Stimulated activated CD4-positive, alpha-beta T cell treated with anti-CD3 and anti-CD28 coated beads, Interleukin-1b, Interleukin-23, amount 100 ng/mL, for 24 hours (primary cell): ENCODE measurements at places on chromosomes 12 and 14.

DNA sequence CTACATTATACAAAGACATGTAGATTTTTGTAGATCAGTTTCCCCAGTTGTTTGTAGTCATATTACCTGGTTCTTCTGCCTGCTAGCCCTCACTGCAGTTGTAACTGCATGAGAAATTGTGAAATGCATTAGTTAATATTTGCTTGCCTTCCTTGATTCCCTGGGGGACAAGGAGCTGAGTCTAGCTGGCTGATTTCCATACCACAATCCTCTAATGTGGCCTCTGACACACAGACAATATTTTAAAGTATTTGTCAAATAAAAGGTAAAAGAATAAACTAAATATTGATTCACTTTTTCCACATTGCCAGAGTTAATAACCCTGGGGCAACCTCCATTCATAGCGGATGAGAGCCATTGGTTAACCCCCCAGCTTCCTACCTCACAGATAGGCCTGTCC is 128.8 kb upstream of the TMEM132C start:
- DNase-seq, result no peak

DNA sequence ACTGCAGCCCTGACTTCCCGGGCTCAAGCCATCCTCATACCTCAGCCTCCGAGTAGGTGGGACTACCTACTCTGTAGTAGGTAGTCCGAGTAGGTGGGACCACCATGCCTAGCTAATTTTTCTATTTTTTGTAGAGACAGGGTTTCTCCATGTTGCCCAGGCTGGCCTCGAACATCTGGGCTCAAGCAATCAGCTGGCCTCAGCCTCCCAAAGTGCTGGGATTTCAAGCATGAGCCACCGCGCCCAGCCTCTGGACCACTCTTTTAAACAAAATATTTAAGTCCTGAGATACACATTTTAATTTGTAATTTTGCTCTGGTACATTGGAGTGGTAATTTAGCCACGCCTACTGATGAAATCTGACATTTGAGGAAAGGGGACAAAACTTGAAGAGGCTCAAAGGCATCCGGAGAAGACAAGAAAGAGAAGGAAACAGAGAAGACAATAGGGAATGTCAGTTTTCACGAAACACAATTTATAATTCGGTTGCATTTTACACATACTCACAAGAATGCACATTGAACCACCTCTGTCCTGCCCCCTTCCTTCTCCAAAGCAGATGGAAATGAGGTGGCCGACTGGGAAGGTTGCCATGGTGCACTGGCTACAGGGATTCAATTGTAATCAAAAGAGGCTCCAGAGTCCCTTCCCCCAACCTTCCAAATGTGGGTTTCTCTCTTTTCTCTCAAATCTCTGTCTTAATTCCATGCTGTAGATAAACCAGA is 9.7 kb upstream of the TUBA1A start:
- no peak for DNase-seq

GRCh38 chr14:99258876-99259726 is 12.9 kb downstream of the BCL11B start:
- DNase-seq, result no peak

GRCh38 chr12:41514907-41515306 is 326.8 kb downstream of the PDZRN4 start:
- no peak for DNase-seq

- DNase-seq, result no peak
Measured at GRCh38 chr12:71567537-71567936, 96.1 kb downstream of the ZFC3H1 start.

DNA sequence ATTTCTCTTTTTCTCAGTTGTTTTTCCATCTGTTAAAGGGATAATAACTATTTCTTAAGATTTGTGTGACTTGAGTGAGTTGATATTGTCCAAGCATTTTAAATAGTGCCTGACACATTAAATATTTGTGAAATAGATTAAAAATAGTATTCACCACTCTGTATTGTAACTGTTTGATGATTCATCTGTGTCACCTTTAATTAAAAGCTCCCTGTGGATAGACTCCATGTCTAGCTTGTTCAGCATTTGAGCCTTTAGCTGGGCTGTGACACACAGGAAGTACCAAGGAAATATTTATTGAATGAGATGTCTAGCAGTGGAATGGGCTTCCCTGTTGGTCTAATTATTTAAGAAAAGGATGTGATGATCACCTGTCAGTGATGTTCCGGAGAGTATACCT is 1.8 kb upstream of the GLIPR1L2 start:
- DNase-seq, result no peak

GRCh38 chr14:63492391-63492790 is 50.8 kb downstream of the PPP2R5E start:
- no peak for DNase-seq

- DNase-seq, result no peak
Measured at GRCh38 chr14:24876996-24877395, 173.0 kb downstream of the STXBP6 start.

DNA sequence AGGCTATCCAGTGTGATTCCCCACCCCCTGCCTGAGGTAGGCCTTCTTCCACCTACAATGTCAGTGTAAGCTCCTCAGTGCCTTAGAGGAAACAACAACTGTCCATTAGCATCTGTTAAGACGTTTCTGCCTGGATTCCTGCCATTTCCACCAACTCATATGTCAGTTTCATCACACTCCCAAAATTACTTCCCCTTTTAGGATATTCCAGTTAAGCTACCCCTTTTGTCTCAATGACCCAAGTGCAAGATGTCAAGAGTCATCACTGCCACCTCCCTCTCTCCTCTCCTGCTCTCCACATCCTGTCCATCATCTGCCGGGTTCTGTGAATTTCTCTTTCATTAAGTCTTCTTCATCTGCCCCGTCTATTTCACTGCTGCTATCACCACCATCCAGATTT is 189.4 kb downstream of the DPF3 start:
- DNase-seq, result no peak

- no peak for DNase-seq
Measured at GRCh38 chr14:52596861-52597260, 44.2 kb downstream of the GPR137C start.

DNA sequence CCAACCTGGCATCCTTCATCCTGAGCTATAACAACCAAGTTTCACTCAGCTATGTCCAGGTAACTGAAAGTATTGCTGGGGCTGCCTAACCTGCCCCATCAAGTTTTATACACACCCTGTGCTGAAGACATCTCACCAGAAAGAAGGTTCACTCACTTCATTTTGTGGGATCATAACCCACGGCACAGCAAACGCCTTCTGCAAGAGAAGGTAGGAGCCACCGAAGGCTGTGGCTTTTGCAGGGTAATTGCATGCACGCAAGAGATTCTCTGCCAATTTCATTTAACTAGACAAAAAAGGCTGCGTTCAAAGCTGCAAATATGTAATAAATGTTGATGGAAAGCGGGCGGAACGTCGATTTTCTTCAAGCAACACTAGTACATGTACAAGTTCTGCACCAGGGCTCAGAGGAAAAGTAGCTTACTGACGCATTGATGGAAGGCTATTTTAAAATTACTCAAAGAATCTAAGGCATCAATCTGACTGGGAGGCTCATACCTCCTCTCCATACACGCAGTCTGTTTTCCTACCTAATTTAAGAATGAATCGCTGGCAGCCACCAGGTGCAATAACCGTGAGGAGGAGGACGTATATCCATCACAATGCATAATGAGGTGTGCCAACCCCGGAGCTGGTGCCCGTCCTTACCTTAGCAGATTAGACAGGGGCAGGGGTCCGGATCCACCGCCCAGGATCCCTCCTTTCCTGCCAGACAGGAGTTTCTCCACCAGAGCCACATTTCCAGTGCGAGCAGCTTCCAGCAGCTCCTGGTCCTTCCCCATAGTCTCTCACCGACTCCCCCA is 1.1 kb downstream of the ANKS1B start:
- DNase-seq, result no peak

GRCh38 chr12:85000729-85001128 is 35.3 kb downstream of the TSPAN19 start:
- DNase-seq, result no peak

DNA sequence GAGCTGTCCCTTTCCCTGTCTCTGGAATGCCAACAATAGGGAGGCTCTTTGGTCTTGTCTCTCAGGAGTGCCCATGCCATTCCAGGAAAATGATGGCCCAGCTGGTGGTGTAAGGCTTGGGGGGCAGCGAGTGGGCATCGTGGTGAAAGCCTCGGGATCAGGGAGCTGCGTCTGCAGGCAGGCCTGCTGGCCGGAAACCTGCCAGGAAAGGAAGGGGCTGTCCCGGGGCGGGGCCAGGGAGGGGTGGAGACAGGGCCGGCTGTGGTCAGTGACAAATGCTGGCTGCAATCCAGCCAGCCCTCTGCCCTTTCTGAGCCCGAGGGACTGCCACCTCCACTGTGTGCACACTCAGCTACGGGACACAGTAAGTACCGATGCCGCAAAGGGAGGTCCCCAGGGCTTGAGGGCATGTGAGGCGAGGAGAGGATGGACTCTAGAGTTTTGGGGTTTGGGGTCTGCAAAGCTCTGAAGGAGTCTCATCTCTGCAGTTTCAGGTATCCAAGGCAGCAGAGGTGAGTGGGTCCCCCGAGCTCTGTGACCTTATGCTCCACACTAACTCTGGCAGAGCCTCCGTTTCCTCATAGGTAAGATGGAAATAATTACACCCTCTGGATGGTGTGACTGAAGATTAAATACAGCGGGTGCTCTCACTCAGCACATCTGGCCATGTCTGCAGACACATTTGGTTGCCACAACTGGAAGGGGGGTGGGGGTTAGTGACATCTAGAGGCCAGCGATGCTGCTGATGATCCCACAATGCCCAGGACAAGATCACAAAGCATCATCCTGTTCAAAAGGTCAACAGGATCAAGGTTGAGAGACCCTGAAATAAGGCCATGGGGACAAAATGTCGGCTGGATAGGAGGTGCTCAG is at the start of gene SERPINA5:
SERPINA5 (plus strand) TSS at position 300 of the 873 bp plus-strand sequence. CDS start 5,937 bp downstream, outside the sequence.
- DNase-seq, result no peak

DNA sequence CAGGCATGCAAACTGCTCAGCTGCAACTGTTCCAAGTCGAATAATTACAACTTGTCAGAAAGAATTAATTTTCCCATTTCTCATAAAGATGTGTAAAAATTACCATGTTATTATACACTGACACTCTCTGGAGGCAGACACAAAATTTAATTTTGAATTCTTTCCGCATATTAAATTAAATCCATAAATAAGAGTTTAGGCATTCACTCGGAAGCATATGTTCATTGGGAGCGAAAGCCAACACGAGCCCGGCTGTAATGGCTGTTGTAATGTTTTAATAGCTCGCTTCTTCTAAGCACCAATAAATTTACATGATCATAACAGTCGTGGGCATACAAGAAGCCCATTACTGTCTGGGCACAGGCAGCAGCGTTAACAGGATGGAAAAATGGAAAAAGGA is 189.6 kb upstream of the SOX5 start:
- DNase-seq, result no peak

DNA sequence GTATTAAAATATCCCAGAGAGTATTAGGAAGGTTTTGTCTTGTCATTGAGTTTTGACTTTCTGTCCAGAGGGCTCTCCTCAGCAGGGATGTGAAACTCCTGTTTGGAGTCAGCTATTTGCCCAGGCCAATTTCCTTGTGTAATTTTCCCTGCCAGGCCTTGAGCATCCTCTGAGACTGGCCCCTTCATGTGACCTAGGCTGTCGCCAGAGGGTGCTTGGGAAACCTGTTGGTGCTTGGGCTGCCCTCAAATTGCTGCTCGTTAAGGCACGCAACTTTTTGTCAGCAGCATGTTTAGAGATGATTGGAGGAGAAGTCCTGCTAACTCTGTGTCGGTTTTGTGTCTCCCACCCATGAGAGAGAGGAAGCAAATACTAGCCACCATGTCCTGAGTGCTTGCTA is 39.1 kb downstream of the IQSEC3 start:
- DNase-seq, result no peak

GRCh38 chr12:121558956-121559355 is 21.9 kb downstream of the KDM2B start:
- no peak for DNase-seq

DNA sequence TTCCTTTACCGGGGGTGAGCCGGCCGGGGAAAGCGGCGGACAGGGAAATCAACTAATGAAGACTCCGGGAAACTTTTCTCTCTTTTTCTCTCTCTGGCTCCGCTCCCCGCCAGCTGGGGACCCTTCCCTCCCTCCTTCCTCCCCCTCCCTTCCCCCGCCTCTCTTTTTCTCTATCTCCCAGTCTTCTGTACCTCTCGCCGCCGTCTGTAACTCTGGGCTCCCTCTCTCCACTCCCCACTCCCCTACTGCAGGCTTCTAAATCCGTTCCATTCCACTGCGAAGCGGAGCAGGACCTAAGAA is 6.9 kb upstream of the HOXC11 start:
- no peak for DNase-seq

GRCh38 chr14:32075672-32076277 is 1.3 kb upstream of the ARHGAP5 start:
- no peak for DNase-seq

GRCh38 chr12:131482686-131483085 is 228.2 kb upstream of the SFSWAP start:
- DNase-seq, result no peak

DNA sequence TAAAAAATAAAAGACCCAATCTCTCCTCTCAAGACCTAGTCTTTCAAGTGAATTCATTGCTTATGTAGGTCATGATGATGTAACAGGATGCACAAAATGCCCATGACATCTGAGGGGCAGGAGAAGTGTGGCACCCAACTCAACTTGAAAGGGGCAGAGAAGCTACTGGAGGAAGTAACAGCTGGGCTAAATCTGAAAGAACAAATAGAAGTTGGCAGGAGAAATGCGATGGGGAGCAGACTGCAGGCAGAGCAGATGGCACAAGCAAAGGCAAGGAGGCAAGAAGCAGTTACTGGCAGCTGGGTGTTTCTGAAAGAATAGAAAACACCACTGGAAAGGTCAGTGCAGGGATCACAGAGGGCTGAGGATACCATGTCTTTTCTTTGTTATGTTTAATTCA is 14.6 kb downstream of the SLC38A4 start:
- DNase-seq, result no peak

DNA sequence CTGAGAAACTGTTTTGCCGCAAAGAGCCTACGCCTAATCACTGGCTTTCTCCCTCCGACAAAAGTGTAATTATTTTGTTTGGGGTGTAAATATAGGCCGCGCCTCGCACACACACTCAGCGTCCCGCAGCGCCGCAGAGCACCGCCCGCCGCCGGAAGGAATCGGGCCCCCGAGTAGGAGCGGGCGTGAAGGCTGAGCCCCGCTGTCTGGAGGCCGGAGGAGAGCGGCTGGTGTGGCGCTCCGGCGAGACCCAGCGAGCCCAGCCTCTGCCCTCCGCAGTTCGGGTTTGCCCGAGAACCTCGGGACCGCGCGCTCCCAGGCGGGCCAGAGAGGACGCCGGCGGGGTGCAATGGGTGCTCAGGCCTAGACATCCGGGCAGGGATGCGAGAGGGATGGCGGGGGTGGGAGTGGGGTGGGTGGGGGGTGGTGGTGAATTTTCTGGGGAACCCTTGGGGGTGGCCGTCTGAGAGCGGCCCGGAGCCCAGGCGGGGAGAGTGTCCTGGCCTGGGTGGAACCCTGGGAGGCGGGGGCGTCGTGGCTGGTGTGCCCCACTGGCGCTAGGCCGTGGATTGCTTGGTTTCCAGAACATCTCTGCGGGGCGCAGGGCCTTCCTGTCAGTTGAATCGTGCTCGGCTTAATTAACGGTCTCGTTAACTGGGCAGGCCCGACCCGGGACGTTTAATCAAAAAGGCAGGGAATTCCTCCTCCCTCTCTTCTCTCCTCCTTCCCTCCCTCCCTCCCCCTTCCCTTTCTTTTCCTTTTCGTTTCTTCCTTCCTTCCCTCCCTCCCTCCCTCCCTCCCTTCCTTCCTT is 4.7 kb upstream of the LHX5 start:
- no peak for DNase-seq

GRCh38 chr14:69481815-69482568 is 2.5 kb upstream of the PLEKHD1 start:
- DNase-seq, result no peak
